ENCODE measurements at places on chromosomes 1 and 21.
A peak's percentile ranks its signal among the peaks of the same experiment; 100 is the strongest.

DNA sequence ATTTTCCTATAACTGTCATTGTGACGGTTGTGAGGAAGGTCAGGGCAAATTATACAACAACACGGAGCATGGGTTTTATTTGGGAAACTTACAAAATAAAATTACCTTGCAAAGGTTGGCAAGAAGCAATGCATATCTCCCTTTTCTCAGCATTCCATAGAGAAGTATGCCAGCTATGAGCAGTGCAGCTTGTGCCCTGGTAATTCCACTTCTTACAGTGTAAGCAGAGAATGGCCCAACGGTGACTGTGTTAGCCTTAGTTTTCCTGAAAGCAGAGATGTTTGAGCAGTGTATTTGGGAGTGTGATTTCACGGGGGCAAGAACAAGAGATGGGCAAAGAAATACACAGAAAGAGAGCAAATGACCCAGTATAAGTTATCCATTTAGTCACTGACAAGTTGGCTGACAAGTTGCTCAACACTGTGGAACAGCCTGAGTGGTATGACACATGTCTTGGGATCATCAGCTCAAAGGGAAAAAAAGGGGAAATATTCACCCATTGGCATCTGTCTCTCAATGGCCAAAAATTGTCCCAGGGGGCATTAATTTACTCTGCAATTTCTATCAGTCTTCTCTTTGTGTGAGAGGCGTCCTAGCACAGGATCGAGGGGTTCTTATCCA, 210.9 kb upstream of the NRIP1 start:
- DNase-seq = no peak

GRCh38 chr1:239913141-239913585, 178.5 kb upstream of the FMN2 start:
- DNase-seq = no peak

GRCh38 chr21:18191139-18191538, 53.5 kb upstream of the CHODL start:
- no peak for DNase-seq

- no peak for DNase-seq
These were observed 171.9 kb upstream of the USP25 start for GRCh38 chr21:15557925-15558324.

- DNase-seq = no peak
These were observed 335.8 kb upstream of the KAZN start for GRCh38 chr1:14262637-14263036.

DNA sequence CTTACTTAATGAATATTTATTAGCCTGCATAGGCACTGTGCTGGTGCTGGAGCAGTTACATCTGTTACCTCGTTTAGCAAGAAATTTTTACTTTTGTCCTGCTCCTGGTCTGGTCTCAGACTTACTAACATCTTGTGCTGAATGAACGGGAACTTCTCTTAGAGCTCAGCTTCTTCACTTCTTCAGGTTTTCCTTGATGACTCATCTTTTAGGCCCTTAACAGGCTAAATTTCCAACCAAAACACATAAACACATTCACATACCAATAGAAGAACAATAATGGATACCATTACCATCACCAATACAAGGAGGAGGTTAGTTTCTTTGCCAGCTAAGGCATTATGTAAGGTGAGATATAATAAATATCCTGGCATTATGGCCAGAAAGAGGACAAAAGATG, 68.9 kb downstream of the IFI44 start:
- DNase-seq = no peak

- no peak for DNase-seq
These were observed 22.4 kb upstream of the INTS3 start for GRCh38 chr1:153705484-153705883.

DNA sequence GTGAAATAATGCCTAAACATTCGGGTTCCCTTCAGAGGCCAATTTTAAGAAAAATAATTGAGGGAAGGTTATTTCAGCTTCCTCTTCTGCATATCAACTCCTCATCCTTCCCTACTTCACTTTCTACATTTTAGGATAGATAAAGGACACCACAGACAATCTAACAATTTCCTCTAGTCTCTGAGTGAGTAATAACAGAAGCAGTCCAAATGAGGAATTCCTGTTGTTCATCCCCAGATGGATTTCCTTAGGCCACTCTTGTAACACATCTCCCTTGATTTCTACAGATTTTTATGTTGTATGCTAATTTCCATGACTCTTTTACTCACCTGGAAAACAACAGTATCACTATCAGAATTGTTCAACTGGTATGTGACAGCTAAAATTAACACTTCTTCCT, 87.7 kb upstream of the LYPLAL1 start:
- no peak for DNase-seq

- DNase-seq = no peak
These were observed 109.0 kb downstream of the VPS13D start for GRCh38 chr1:12338823-12339222.

DNA sequence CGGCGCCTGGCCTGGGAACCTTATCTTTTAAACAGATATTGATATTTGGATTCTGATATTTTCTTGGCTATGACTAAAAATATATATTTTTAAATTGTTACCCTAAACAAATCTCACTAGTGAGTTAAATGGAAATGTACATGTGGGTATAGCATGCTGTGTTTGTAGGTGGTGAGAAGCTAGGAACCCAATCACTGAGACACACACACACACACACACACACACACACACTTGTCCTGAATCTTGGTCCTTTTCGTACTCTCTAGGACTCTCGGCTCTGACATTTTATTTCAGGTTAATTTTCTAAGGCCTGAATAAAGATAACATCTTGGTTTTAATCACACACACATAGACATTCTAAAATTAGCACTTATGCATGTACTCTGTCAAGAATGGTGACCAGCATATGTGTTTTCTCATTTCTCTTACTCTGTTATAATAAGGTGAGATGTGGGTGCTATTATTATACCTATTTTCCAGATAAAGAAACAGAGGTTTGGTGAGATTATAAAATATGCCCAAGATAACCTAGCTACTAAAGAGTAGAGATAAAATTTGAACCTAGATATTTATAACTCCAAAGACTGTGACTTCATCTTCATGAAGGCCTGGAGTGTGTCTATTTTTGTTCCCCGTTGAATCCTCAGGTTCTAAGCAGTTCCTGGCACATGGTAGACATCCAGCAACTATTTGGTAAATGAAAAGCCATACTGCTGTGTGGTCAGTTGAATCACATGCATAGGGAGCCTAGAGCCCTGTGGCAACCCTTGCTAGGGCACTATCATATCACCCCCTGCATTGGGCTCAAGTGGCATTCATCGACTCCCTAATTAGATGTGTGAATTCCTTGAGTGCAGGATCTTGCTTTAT, 85.0 kb upstream of the RAB3GAP2 start:
- no peak for DNase-seq

- no peak for DNase-seq
These were observed 7.0 kb downstream of the DSTYK start for GRCh38 chr1:205204552-205204951.

DNA sequence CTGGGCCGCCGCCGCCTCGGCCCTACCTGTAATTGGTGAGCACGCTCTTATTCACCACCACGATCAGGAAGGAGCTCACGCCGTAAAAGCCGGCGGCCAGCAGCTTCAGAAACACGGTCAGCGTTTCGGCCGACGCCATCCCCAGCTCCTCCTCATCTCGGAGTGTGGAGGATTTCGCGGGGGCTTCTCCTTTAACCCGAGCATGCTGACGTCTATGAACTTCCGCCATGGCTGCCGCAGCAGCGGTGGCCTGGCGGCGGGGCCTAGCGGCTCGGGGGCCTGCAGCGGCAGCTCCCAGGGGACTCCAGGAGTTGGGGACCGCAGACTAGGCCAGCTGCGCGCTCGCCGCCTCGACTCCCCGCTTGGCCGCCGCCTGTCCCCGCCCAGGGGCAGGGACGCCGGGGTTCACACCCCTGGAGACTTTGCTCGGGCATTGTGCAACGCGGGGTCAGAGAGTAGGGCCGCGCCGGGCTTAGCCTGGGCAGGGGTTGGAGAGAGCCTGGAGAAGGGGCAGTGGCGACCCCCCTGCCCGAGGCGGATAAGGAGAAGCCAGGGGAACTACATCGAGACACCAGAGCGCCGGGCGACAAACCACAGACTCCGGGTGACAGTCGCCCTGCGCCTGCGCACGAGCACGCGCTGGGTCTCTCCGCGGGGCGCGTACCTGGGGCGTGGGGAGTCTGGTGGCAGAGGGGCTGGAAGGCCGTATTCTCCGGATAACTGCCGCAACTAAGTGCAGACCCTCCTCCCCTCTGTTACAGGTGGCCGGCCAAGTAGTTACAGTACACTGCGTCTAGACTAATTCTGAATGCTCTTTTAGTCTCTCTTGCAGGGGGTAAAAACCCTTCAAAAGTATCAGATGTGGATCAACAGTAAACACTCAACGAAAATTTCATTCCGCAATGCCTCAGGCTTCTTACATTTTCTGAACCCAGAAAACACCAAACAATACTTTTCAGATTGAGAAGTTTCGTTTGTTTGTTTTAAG, at the start of gene SLC35D1:
Gene SLC35D1, minus strand, starts transcription at position 364 of the 988 bp plus-strand sequence. Its CDS starts 135 bp downstream, at position 229.
- peak; percentile 53 for DNase-seq

DNA sequence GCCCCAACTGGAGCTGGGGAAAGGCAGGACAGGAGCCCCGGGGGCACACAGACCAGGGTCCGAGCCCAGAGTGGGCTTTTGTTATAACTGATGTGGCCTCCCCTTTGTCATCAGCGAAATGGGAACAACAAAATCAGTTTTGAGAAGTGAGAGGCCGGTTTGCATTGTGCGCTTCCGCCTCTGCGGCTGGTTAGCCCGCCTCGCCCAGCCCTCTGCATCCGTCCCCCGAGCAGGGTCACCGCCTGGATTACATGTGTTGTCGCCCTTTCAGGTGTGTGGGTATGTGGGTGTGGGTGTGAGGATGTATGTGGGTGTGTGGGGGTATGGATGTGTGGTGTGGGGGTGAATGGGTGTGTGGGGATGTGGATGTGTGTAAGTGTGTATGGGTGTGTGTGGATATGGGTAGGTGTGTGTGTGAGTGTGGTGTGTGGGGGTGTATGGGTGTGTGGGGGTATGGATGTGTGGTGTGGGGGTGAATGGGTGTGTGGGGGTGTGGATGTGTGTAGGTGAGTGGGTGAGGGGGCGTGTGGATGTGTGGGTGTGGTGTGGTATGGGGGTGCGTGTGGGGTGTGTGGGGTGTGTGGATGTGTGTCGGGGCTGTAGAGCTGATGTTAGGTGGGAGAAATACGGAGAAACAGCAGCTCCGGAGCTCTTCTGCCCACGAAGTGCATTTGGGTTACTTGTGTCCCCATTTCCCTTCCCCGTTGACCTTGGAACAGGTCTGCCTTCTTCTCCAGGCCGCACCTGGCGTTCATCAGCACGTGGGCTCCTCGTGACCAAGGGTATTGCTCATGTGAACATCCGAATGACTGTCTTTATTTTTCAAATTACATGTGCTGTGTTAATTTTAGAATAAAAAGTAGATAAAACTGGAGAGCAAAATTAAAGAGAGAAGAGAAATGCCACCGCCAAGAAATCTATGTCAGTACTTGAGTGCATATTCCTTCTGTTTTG, 67.6 kb downstream of the FHAD1 start:
- DNase-seq = no peak

- no peak for DNase-seq
These were observed 307.9 kb downstream of the HLX start for GRCh38 chr1:221187174-221187573.

GRCh38 chr21:33892853-33893252, 22.8 kb downstream of the ATP5PO start:
- no peak for DNase-seq

DNA sequence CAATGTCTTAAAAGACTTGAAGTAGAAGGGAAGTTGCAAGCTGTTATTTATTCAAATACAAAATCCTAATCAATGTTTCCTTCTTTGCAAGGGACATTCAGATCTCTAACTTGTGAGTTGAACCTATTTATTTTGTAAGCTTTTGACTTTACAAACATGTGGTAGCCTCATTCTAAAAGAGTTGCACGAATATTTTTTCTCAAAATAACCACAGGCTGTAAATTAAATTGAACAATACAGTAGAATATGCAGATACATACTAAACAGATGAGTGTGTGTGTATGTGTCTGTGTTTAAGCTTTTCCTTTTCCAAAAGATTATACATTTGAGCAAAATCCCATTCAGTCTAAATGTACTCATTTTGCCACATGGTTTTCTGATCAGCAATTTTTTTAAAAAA, 4.8 kb upstream of the DYNLT5 start:
- no peak for DNase-seq

DNA sequence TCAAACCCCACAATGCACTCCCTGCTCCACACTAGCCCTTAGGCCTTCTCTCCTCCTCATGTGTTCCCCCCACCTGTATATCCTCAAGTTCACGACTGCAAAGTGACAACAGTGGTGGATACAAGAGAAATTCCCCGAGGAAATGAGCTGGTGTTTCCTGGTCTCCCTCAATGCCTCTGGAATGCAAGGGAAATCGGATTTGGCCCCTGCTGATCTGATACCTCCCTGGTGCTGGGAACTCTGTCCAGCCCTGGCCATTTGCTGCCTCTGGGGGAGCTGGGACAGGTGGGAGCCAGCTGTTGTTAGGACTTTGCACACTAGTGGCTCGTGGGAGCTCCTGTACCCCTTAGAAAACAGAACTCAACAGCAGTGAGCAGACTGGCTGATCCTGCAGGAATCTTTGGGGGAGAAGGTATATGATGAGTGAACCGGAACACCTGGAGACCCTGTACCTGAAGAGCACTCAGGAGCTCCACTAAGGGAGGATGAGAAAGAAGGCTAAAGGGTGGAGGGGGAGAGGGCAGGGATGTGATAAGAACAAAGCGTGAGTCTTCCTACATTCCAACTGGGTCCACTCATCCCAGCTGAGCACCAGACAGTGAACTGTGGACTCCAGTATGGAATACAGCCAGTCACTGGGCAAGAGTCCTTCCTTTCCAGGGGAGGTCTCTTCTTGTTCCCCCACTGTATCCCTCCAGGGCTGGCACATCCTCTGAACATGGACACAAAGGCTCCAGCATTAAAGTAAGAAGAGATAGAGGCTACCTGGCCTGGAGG, 69.3 kb downstream of the PLXNA2 start:
- no peak for DNase-seq

GRCh38 chr1:186985889-186986491, 157.2 kb downstream of the PLA2G4A start:
- no peak for DNase-seq

GRCh38 chr1:12014141-12014991, 4.9 kb upstream of the MIIP start:
- DNase-seq = no peak

GRCh38 chr21:45380566-45380965, 24.4 kb upstream of the COL18A1 start:
- no peak for DNase-seq

DNA sequence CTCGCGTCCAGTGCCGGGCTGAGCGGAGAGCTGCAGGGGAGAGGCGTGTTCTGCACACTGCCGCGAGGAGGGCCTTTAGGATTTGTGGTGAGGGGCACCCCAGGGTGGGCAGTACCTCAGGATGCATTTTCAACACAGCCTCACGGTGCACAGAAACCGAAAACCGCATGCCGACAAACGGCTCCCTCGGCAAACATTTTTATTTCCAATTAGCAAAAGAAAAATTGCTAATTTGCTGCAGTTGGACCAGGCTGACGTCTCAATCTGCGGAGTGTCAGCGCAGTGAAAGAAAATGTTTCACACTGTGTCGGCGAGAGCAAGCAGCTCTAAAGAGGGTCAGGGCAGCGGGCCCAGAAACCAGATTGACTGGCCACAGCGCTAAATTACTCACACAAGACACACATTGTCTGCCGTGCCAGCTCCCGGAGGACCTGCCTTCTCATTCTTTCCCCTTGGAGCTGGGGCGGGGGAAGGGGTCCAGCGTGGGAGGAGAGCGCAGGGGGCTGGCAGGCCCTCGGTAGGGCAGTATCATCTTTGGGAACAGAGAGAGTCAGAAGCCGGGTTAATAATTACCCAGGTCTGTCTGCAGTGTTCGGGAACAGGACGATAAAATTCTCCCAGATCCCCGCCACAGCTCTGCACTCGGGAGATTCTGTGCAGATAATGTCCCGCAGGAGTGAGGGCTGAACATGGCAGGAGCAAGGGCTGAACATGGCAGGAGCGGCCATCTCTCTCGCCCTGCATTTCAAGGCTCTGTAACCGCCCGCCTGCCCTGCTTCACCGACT, 150.2 kb downstream of the PRDM16 start:
- no peak for DNase-seq
